ENCODE measurements at places on chromosomes 12 and 14.

GRCh38 chr12:66590275-66590985 is 88.4 kb downstream of the GRIP1 start:
- no peak for DNase-seq

DNA sequence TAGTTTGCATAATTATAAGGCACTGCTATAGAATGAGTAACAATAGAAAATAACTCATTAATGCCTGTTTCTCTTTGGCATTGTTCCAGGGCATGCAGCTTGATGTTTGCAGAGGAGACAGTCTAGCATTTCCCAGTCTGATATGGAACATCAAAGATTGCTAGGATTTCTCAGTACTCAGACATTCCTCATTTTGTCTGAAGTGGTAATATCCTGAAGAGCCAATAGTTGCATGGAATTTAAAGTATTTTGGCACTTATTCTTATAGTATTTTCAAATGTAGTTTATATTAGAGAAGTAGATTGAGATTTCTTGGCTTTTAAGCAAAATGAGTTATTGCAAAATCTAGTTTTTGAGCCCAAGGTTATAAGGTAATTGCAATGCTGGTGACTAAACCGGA is 337.3 kb upstream of the E2F7 start:
- DNase-seq = no peak

DNA sequence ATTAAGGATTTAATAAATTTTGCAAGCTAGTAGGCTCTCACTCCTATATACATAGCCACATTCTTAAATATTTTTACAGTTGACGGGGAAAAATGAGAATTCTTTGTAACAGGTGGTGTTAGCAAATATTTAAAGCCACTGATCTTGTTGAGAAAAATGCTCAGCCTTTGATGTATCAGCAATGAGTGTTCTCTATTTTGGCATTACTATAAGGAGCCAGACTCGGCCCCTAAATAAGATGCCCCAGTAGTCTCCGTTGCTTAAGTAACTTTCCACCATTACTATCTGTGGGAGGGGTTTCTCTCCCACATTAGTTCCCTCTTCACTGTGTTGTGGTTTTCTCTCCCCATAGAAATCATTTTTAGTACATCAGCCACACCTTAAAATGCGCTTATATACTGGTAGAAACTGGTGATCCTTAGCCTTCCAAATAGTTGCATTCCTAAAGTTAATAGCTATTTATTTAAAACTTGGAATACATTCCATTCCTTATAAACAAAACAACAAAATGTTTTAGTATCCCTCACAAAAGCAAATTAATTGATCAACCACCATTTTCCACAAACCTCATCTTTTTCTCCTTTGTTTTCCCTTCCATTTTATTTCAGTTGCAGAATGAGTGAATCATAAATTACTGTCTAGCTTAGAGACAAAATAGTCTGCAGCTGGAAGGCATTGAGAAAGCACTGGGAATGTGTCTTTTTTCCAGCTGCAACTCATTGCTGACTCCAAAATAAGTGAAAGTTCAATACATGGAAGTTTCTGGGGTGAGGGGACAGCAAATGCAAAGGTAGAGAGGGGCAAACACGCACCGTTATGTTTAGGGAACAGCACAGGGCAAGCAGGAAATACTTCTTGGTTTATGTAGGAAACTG is 84.7 kb upstream of the FERMT2 start:
- no peak for DNase-seq

DNA sequence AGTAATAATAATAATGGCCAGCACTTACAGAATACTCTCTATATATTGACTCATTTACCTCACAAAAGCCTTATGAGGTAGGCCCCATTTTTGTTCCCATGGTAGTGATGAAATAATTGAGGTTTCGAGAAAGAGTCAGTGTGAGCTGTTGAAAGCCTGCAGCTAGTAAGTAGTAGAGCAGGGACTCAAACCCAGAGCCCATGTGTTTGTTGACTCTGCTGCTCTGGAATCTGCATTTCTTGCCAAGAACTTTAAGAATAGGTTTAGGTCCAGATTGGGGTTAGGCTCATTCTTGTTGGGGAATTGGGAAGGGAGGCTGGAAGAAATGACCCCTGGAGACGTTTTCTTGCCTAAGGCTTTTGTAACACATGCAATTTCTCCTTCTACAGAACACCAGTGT is 27.9 kb downstream of the DYRK4 start:
- DNase-seq = no peak

DNA sequence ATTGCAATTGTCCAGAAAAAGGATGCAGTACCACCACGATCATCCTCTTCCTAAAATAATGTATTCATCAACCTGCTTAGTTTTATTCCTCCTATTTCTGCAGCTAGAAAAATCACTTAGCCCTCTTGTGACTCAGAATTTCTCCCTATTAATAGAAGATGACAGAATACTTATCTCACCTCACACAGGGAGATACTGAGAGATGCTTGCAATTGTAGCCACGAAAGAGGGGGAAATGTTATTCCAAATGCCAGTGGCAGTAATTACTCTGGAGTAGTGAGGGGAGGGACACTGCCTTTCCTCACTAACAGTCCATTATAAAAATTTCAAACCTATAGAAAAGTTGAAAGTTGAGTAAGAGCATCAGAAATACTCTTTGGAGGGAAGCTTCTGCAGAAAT is 11.8 kb upstream of the DUSP6 start:
- no peak for DNase-seq

- no peak for DNase-seq
Measured at GRCh38 chr14:74508844-74509428, 15.4 kb downstream of the ISCA2 start.

DNA sequence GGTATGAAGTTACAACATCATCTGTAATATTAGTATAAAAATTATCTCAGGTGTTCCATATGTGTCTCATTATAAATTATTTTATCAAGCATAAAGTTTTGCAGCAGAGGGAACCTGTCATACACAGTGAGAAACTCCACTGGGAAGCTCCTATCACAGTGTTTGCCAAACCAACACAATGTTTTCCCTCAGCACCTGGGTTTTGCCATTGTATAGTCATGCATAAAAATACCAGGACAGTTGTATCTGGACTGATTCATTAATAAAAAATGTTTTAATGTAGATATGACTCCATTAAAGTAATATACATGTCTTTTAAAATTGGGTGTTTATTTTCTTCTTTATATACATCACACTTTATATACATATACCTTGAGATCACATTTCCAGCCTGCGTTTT is 56.6 kb downstream of the METTL25 start:
- DNase-seq = no peak

- no peak for DNase-seq
Measured at GRCh38 chr14:95741038-95741490, 27.1 kb upstream of the TCL1A start.

DNA sequence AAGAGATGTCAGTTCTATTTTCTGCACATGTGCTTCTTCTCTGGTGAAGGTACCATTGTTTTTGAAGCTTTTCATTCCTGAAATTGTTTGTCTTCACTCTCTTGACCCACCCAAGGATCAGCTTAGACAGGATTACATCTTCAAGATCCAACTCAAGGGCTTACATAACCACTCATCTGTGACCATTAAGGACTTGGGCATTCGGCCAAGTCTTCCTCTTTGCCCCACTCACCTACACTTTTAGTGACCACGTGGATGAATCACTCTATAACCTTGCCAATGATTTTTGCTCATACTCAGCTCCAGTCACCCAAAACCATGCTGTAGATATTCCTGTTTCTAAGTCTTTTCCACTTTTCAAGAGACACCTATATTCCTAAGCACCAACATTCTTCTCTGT is 36.5 kb upstream of the SSTR1 start:
- no peak for DNase-seq

DNA sequence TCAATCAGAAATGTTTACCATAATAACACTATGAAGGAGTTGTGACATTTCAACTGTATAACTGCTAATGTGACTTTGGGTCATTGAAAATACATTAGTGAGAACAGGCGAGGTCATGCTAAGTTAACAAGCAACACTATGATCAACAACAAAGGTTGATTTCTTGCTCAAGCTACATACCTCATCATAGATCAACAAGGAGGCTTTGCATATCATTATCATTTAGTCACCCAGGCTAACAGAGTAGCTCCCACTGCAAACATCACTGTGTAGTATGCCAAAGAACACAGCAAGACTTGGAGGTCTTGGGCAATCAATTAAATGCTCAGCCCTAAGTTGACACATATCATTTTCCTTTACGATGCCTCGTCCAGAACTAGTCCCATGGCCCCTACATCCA is 212.5 kb downstream of the NOVA1 start:
- no peak for DNase-seq

GRCh38 chr12:68458866-68459265 is 126.7 kb upstream of the MDM1 start:
- no peak for DNase-seq

GRCh38 chr12:42790761-42791151 is 201.2 kb upstream of the PRICKLE1 start:
- DNase-seq = no peak

DNA sequence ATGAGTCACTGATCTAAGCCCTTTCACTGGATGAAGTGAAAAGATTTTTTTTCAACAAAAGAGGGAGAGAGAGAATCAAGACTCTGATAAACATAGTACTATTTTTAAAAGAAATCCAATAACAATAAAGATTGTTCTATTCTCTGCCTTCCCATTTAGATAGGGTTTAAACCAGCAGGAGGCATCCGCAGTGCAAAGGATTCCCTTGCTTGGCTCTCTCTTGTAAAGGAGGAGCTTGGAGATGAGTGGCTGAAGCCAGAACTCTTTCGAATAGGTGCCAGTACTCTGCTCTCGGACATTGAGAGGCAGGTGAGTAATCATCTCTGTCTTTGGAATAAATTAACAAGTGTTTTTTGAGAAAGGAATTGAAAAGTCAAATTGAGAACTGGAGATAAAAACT is 124.9 kb downstream of the DERA start:
- DNase-seq = no peak

DNA sequence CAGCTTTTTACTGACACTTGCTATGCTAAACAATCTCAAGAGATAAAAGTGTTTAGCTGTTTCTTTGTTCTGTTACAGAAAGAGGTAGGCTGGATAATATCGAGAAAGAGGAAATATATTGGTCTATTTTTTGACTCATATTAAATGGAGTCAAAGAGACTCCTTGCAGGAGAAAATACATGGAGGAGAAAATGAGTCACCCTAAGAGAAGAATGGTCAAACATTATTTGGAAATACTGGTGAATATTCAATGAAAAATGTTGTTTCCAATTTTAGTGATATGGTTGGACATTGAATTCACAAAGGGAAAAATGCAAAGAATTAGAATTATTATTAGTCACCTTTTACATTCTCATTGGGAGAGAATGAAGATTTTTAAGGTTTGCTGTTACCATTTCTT is 3.2 kb downstream of the KCNJ8 start:
- no peak for DNase-seq

- DNase-seq = no peak
Measured at GRCh38 chr14:36438883-36439282, 81.1 kb downstream of the NKX2-1 start.

DNA sequence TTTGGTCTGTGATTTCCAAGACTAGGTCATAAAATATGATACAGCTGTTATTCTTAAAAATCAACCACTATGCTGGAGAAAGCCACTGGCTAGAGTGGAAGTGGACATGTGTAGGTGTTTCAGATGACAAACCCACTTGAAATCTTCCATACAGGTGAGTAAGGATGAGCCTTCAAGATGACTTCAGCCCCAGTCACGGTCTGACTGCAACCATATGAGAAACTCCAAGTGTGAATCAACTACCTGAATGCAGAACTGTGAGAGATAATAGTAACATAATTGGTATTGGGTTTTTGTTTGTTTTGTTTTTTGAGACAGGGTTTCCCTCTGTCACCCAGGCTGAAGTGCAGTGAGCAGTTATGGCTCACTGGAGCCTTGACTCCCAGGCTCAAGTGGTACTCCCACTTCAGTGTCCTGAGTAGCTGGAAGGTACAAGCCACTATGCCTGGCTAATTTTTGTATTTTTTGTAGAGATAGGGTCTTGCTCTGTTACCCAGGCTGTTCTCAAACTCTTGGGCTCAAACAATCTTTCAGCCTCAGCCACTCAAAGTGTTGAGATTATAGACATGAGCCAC is 273.3 kb upstream of the LRIG3 start:
- DNase-seq = no peak

DNA sequence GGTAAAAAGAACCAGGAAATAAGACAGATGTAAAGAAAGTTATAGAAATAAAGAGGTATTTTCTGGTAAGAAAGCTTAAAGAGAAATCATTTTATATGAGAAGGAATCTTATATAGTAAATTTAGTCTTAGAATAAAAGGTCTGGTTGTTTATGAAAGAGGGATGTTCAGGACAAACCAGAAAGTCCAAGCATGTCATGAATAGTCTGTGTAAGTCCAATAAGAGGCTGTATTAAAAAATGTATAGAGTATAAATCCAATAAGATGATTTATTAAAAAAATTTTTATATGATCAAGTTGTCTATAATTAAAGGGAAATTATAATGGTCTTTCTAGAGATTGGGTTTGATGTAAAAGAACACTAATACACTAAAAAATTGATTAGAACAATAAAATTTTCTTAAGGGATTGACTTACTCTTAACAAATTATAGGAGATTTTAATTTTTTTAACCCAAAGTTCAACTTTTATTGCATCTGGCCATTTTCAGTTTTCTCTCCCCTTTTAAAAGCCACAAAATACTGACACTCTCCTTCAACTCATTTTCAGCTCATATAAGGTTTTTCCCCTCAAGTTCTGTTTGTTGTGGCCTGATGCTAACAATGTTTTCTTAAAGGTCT is 35.1 kb downstream of the ST8SIA1 start:
- no peak for DNase-seq

DNA sequence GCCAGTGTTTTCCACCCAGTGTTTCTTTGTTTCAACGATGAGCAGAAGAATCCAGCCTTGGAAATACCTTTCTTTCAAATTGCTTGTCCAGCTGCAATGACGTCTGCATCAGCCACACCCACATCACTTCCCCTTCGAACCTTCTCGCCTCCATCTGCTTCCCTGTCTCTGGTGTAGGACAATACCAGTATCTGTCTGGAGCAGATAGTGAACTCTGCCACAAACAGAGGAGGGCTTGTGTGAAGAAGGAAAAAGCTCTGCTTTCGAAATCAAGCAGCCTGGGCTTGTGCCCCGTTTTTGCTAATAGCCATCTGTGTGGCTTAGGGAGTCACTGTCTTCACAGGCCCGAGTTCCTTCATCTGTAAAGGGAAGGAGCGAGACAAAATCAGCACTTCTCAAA is 415.4 kb downstream of the ZFP36L1 start:
- DNase-seq = no peak

DNA sequence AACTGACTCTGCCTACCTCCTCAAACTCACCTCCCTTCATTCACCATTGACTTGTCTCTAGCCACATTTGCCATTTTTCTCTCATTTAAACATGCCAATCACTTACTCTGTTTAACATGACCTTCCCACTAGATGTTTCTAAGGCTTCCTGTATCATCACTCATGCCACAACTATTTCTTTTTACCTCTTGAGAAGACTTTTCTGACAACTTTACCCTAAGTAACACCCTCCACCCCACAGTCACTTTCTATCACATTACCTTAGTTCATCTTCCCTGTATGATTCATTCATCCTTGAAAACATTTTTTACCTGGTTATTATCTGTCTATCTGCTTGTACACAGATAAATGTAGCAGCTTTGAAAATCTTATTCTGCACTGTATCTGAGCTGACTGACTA is 19.4 kb downstream of the PLCZ1 start:
- DNase-seq = no peak

Measured in GM19239 (cell line).